ENCODE measurements at places on chromosomes 5 and 9.

GRCh38 chr9:105967797-105968196 is 273.5 kb downstream of the TMEM38B start:
- no peak for DNase-seq

GRCh38 chr5:43171926-43172325 is 20.1 kb upstream of the NIM1K start:
- no peak for DNase-seq

DNA sequence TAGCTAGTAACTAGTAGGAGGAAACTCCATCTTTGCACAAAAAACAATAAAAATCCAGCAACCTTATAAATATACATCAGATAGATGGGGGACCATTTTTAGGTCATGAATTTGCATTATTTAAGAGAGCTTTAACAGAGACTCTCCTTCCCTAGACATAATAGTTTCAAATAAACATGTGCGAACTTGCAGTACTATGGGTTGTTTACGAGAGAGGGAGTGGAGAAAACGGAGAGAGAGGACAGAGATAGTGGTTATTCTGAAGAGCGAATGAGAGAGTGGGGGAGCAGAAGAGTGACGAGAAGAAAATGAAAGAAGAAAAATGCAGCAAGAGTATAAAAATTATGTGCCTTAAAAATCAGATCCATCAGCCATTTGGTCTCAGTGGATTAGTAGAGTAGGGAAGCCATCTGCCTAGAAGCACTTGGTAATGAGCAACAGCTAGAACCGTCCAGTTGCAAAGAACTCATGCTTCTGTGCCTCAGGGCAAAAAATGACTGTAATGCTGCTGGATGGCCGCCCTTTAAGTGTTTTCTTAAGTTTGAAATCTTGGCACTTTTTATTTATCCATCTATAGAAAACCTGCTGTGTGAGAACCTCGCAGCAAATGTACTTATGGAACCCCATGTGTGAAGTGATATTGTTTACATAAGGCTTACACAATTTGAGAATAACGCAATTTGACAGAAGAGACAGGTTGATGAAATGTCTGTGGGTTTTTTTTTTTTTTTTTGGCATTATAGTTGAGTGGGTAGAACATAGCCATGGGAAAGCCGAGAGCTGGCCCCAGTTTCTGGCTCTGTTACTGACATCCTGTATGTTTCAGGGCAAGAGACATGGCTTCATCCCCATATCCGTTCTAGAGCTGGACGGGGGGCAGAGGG is 95.6 kb upstream of the ZNF608 start:
- no peak for DNase-seq

GRCh38 chr9:96688187-96688586 is 33.1 kb upstream of the PRXL2C start:
- DNase-seq = peak; percentile 70

DNA sequence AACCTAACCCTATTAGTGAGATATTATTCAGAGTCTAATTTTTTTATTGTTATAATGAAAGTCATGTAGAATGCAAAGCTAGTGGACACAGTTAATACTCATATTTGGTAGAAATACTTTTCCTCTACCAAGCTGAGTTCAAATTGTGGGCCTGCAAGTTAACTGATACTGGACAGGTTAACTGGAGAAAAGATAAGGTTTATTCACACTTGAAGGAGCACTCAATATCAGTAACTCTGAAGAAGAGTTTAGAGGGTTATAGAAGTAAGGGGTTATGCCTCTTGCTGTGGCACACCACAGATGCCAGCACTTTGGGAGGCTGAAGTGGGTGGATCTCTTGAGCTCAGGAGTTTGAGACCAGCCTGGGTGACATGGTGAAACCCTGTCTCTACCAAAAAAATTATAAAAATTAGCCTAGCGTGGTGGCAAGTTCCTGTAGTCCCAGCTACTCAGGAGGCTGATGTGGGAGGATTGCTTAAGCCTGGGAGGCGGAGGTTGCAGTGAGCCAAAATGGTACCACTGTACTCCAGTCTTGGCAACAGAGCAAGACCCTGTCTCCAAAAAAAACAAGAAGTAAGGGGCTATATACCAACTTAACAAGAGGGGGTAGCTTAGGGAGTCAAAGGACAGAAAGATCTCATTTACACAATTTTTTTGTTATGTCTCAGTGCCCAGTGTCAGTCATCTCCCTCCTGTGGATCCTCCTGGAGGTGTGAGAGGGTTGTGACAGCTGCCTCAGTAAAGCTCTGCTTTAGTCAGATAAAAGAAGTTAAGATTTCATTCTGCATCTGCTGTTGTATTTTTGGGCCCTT is 121.2 kb upstream of the GRHPR start:
- no peak for DNase-seq

GRCh38 chr9:20242510-20243189 is 379.6 kb downstream of the MLLT3 start:
- no peak for DNase-seq

- no peak for DNase-seq
These were observed 37.8 kb upstream of the S1PR3 start for GRCh38 chr9:88953381-88954029.

DNA sequence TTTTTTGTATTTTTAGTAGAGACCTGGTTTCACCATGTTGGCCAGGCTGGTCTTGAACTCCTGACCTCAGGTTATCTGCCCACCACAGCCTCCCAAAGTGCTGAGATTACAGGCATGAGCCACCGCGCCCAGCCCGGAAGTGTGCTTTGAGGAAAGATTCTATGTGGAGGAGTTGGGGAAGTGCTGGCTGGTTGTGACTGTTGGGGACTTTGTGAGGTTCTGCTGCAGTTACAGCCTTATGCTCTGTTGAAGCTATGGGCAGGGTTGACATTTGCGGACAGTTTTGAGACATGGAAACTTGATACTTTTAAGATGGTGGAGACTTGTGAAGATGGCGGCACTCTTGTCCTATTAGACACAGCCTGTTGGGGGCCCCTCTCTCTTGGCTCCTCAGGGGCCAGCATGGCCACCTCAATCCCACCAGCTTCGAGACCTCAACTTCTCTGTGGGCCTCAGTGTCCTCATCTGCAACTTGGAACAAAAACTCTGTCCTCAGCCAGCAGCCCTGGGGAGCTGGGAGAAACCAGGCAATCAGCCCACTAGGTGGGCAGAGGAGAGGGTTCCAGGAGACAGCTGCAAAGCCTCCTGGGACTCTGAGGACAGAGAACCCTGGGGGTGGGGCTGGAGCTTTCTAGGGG is 24.9 kb downstream of the C9orf50 start:
- DNase-seq = no peak

DNA sequence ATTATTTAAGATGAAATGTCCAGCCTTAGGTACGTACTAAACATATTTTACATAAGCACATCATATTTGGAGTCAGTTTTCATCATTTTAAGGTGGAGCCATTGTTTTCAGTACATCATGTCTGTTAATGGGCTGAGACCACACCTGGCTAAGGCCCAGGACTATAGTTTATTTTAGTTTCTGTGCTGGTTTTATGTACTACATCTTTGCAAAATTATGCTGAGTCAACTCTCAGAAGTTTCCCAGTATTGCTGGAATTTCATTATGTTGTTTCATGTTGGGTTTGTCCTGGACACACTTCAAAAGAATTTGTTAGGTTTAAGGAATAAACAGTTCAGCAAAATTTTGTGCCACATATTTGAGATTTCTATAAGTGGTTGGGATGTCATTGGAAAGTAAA is 171.2 kb downstream of the CCDC171 start:
- DNase-seq = no peak

DNA sequence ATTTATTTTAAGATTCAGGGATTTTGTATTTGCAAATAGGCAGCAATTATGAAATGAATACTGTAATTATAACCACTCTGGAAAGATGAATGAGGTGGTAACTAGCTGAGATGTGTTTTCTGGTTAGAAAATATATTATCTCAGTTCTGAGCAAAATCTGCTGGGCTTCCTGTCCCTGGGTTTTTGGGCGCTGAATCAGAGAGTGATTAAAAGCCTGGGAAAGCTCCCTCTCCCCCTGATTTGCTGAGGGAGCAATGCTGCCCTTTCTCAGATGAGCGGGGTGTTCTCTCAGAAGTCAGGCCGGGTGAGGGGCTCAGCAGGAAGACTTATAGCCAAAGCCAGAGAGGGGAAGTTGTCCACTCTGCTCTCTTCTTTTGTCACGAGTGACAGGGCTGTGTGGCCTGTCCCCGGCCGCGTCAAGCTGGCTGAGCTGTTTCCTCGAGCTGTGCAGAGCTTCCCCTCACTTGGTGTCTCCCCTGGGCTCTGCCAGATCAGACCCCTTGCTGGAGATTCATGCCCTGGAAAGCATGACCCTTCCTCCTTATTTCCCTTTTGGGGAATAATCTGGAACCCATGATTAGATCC is 39.8 kb upstream of the PITX1 start:
- no peak for DNase-seq

GRCh38 chr5:143229426-143229895 is 174.0 kb downstream of the NR3C1 start:
- no peak for DNase-seq

DNA sequence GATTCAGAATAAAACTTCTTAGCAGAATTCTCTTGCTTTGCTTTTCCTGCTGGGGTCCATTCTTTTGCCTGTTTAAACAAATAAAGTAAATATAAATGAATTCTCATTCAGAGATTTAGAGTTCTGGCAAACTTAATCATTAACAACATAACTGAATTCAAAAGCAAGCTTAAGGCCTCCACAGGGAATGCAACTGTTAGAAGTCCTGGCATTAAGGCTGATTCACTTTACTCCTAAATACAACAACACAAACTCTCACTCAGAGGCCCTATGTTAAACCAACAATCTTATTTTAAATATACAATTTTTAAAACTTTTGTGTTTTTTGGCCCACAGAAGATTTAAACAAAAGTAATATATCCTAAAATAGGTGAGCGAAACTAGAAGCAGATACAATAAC is 178.3 kb downstream of the AP3B1 start:
- DNase-seq = no peak

GRCh38 chr5:67037171-67037570 is 159.4 kb downstream of the CD180 start:
- no peak for DNase-seq

DNA sequence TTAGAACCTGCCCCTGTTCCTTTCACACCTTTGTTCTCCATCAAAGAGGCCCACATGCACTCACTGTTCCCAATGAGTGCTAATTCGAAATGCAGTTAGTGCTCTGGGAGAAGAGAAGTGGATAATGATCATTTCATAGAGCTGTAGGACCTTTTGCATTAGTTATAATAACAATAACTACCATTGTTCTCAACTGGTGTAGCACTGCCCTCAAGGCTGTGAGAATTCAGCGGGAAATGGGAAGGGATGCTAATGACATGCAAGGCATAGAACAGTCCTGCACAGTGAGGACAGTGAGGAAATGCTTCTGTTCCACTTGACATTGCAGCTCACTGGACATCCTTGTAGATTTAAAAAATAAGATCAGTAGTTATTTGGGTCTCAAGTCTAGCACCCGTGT is 187.4 kb downstream of the FBXL7 start:
- DNase-seq = no peak

GRCh38 chr5:14036947-14037346 is 92.5 kb upstream of the DNAH5 start:
- DNase-seq = no peak

GRCh38 chr5:52624291-52624690 is 163.4 kb upstream of the ITGA1 start:
- DNase-seq = no peak

- peak; percentile 42 for DNase-seq
These were observed 37.4 kb downstream of the MVB12B start for GRCh38 chr9:126363847-126364671.

GRCh38 chr5:1540831-1541701 is 17.3 kb upstream of the LPCAT1 start:
- no peak for DNase-seq

DNA sequence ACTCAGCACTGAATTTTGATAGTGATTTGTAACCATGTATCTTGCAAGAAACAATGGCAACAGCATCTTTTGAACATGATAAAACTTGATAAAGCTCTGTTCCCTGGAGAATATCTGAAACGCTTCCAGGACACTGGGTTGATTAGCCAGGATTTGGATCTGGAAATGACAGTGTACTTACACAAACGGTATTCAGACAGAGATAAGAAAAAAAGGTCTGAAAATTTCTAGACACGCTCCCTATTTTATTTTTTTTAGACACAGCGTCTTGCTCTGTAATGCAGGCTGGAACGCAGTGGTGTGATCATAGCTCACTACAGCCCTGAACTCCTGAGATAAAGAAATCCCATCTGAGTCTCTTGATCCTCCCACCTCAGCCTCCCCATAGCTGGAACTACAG is 109.0 kb downstream of the GNAQ start:
- DNase-seq = no peak
